Osteoblast (primary cell): ENCODE measurements at places on chromosomes 6 and 20. TPM values are rescaled to one million over a fixed set of nuclear protein-coding genes. Genes with fewer than 3 reads are reported as not detected.

PAX1 gene
- under 0.01 TPM in 1 of 2 replicates, not detected in the other for total RNA-seq

LY6G6F gene
- total RNA-seq: not detected in 2 replicates

CDSN gene
- not detected in 2 replicates for total RNA-seq

MSH5 gene
- 12.4 and 13.0 TPM in 2 replicates for total RNA-seq
